Stimulated activated CD4-positive, alpha-beta T cell treated with anti-CD3 and anti-CD28 coated beads, Interleukin-12 subunit alpha, Interleukin-12 subunit beta, amount 100 ng/mL, for 24 hours (primary cell): ENCODE measurements at places on chromosomes 6 and 20.

DNA sequence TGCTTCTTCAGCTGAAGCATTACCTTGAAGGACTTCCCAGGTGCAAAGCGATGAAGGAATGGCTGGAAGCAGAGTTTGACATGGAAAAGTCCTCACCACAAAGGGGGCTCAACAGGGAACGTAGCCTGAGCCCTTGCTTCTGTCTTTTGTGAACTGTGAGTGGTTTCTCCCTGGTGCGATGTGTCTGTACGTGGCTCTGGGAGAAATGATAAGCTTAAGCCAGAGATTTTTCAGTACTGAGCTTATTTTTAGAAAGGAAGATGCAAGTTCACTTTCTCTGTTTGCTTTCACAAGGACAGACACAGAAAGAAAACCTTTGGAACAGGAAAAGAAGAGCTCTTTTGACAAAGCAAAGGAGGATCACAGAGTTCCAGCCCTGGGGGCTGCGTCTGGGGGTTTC, 79.4 kb downstream of the DACT2 start:
- DNase-seq = no peak

GRCh38 chr6:10901770-10902169, 14.9 kb downstream of the SYCP2L start:
- DNase-seq = no peak

DNA sequence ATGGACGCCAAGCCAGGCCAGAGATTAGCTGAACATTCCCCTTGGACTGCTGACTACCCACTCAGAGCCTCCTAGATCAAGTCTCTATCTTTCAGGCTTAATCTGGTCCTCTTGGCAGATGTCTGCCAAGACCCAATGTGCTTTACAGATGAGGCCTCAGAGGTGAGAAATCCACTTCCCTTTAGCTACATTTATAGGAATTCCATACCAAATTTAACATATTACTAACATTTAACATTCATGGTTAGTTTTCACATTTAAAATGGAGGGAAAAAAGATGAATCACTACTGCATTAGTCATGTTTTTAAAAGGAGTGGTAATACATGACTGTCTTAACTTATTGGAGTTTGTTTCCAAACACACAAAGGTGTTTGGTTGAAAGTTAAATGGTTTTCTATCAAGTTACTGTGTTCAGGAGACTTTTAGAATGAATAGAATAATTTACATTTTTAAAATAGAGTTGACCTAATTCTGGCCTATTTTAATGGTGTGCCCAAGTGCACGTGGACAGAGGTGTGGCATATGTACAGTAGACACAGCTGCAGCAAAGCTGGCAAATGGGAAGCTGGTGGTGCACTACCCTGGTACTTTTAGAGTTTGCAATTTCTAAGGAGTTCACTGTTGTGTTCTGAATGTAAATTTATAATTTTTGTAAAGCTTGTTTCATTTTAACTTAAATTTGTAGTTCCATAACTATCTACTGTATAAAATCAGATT, 41.9 kb upstream of the CALHM6 start:
- no peak for DNase-seq

DNA sequence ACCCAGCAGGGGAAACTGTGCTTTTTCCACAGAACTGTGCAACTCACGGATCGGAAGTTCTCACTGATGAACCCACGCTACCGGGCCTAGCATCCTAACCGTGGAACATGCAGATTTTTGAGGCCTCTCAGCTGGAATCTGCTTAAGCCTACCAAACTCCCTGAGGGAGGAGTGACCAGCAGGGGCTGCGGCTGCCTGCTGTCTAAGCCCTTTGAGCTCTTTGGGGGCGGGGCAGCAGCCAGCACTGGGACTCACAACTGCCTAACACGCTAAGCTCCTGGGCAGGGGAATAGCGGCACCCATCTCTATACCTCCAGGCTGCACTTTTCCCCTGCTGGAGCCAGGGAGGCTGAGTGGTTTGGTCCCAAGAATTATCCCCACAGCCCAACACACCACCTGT, 20.4 kb upstream of the METTL24 start:
- no peak for DNase-seq

GRCh38 chr20:3171391-3172125, 1.8 kb downstream of the LZTS3 start:
- DNase-seq = no peak

GRCh38 chr6:157808405-157808950, 14.6 kb upstream of the SNX9 start:
- DNase-seq = no peak

DNA sequence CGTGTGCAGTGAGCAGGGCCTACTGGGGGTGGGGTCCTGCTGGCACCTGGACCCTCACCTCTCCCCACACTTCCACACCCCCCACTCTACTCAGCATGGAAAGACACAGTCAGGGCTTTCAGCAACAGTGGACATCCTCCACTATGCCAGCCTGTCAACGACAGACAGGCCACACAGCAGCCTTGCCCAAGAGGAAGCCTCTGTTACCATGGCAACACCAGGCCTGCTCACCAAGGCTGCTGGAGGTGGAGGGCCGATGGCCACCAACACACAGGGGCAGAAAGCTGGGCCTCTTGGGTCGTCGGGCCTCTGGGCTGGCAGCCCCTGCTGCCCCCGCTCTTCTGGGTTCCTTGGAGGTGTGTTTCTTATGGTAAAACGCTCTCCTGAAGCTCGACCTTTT, 13.6 kb downstream of the BNIP5 start:
- no peak for DNase-seq

GRCh38 chr20:2865630-2866029, 7.7 kb upstream of the PTPRA start:
- peak; percentile 40 for DNase-seq

- DNase-seq = peak; percentile 12
Measured at GRCh38 chr6:33073431-33073871, at the start of gene HLA-DPA1. Gene HLA-DPA1 (minus strand): TSS chr6:33073649.

DNA sequence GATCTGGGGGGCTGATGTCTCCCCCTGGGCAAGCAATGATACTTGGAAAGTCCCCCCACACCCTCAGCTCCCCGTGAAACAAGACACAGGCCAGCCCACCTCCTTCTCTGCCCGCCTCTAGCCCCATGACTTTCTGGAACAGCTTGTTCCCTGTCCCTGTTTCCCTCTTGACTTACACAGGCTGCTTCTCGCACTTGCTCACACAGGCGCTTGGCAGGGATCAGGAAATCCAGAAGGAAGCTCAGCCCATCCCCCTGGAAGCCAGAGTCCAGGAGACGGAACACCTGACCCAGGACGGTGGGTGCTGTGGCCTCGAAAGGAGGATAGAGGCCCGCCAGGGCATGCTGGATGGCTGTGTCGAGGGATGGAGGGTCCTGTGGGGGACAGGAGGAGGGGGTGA, 14.8 kb downstream of the KIAA1755 start:
- DNase-seq = no peak

DNA sequence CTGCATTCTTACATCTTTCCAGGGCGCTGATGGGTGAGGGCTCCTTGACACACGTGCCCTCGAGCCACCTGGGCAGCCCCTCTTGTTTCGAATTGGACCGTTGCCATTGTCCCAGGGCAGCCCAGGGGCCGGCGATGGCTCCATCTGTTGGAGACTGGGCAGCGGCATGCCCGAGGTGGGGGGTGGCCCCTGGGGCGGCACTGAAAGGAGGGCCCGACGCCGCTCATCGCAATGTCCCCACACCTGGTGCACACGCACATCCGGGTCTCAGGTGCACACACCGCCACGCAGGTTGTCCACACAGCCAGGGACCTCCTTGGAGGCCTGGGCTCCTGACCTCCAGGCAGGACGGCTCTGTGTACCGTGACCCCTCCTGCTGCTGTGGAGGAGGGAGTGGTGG, 18.0 kb downstream of the GATA5 start:
- no peak for DNase-seq

GRCh38 chr20:33305589-33306057, 22.6 kb downstream of the BPIFB1 start:
- DNase-seq = no peak

DNA sequence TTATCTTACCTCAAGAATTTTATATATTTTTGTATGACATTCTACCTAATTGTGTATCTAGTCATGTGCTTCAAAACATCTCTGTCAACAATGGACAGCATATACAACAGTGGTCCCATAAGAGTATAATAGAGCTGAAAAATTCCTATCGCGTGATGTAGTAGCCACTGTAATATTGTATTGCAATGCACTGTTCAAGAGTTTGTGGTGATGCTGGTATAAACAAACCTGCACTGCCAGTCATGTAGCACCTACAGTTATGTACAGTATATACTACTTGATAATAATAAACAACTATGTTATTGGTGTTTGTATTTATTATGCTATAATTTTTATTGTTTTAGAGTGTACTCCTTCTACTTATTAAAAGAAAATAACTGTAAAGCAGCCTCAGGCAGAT, 672.7 kb downstream of the CD109 start:
- DNase-seq = no peak

- DNase-seq = peak; percentile 42
Measured at GRCh38 chr6:148146717-148147462, 195.7 kb upstream of the SASH1 start.

DNA sequence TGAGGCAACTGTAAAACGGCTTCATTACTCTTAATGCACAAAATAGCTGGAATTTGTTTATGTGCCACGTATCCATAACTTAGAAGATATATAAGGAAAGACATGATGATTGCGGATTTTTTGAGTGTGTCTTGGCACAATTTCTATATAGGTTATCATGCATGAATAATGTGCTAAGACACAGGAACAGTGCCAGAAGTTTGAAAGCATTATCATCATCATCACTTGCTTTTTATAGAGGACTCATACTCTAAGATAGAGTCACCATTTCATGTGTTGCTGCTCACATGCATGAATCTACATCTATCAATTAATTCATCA, 113.4 kb downstream of the ELOVL4 start:
- no peak for DNase-seq

DNA sequence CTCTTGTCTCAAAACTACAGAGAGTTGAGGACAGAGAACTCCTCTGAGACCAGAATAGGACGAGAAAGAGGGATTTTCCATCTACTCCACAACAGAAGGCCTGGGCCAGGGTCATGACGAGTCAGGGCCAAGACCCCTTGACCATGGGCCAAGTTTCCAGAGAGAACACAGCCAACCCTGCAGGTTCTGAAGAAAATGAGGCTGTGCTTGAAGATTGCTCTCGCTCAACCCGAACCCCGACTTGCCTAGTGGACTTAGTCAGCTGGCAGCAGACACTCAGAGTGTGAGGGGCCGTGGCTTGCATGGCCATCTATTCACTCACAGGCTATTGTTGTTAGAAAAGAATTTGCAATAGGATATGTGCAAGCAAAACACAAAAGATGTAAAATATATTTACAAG, 54.5 kb downstream of the TMEM242 start:
- no peak for DNase-seq

GRCh38 chr6:112539355-112539754, 192.2 kb downstream of the RFPL4B start:
- no peak for DNase-seq

DNA sequence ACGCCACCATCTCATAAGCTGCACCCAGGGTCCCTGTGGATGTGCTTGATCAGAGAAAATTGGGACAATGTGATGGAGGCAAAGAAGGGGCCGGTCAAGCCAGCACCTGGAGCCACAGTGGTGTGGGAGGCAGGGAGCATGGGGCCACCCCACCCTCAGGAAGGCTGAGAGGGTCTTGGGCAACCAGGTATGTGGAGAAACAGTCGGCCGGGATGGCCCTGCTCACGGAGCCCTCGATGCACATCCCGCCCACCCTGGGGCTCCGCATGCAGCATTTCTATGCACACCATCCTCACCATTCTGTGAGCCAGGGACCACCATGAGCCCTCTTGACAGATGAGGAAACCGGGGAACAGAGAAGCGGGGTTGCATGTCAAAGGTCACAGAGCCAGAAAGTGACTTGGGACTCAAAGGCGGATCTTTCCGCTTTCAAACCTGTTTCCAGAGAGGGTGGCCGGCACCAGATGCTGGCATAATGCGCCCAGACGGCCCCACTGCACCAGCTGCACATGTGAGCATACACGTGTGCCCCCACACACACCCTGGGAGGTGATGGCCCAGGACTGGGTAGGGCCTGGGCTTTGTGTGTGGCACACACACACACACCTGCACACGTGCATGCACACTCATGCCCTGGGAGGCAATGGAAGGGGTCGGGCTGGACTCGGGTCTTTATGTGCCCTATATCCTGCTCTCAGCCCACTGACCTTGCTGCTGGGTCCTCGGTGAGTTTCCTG, 398.5 kb downstream of the TAF4 start:
- DNase-seq = no peak

DNA sequence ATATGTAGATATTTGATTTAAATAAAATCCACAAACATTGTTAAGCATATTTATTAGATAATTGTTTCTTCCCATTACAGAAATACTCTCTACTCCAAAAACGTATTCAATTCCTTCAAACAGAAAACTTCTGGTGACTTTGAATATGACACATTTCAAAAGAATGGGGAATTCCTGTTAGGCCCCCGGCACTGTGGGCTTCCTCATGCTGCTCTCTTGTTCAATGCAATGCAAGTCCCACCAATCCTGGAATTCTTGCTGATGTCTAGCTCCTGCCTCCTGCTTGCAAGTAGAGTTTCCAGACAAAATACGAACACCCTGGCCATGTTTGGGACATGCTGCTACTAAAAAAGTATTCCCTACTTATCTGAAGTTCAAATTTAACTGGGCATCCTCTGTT, 544.1 kb downstream of the QKI start:
- DNase-seq = no peak

GRCh38 chr6:156955494-156956183, 178.5 kb downstream of the ARID1B start:
- no peak for DNase-seq

DNA sequence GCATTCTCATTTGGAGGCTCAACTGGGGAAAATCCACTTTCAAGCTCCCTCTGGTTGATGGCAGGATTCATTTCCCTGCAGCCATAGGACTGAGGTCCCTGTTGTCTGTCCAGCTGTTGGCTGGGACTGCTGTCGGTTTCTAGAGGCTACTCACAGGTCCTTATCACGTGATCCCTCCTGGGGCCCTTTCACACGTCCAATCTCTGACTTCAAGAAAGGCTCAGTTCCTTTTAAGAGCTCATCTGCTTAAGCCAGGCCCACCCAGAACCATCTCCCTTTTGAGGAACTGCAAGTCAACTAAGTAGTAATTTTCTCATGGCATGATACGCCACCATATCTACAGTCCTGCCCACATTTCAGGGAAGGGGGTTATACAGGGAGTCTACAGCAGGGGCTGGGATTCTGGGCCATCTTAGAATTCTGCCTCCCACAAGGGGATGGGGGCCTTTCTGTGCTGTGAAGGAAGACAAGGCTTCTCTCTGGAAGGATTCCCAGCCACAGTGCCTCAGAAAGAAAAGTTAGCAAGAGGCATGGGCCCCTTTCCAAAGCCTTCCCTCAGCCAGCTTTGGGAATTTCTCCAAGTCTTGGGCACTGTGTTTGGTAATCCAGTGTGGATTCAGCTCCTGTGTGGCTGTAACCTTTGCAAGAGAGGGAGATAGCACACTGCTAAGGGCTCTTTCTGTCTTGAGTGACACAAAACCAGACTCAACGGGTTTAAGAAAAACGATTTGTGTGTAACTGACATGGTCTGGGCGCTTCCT, 66.4 kb downstream of the CTCFL start:
- DNase-seq = no peak

GRCh38 chr20:45051204-45052060, 49.5 kb downstream of the KCNS1 start:
- no peak for DNase-seq
